ENCODE measurements at places on chromosomes 13 and 19.

DNA sequence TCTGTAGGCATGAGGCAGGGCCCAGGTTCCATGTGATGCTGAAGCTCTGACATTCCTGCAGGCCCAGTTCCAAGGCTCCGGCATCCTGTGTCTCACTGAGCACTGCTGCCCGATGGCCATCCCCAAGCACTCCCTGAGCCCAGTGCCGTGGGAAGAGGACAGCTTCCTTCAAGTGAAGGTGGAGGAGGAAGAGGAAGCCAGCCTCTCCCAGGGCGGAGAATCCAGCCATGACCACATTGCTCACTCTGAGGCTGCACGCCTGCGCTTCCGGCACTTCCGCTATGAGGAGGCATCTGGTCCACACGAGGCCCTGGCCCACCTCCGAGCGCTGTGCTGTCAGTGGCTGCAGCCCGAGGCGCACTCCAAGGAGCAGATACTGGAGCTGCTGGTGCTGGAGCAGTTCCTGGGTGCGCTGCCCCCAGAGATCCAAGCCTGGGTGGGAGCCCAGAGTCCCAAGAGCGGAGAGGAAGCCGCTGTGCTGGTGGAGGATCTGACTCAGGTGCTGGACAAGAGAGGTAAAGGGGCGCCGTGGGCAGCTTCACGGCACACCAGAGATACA is 8.0 kb downstream of the ZSCAN22 start:
- no peak for DNase-seq

GRCh38 chr13:60491531-60491930 is 94.5 kb downstream of the TDRD3 start:
- no peak for DNase-seq

DNA sequence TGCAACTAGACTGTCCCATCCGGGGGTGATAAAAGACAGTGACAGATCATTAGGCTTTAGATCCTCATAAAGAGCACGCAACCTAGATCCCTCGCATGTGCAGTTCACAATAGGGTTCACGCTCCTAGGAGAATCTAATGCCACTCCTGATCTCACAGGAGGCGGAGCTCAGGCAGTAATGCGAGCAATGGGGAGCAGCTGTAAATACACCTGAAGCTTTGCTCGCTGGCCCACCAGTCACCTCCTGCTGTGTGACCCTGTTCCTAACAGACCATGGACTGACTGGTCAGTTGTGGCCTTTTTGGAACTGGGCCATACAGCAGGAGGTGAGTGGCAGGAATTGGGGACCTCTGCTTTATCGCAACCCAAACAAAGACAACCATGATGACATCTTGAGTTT is 173.2 kb downstream of the DLEU7 start:
- no peak for DNase-seq

- DNase-seq: no peak
These were observed 120.2 kb downstream of the RXFP2 start for GRCh38 chr13:31859571-31859970.

- no peak for DNase-seq
These were observed 32.2 kb downstream of the SLAIN1 start for GRCh38 chr13:77729502-77730221.

DNA sequence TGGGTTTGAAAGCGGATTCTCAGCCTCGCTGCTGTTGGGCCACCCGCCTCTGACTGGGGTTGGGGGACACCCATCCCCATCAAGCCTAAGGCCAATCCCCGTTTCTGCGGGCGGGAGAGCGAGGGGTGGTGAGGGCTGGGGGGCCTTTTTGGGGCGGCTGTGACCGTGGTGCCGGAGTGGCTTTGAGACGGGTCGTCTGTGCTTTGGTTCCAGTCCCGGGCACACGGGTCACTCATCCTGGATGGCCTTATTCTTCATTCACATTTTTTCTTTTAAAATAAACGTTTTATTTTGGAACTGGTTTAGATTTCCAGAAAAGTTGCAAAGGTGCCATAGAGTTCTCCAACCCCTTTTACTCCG is 1.6 kb downstream of the ZNRF4 start:
- DNase-seq: no peak

GRCh38 chr19:27779954-27780353 is 1433.0 kb downstream of the UQCRFS1 start:
- no peak for DNase-seq

- DNase-seq: no peak
These were observed 20.8 kb upstream of the ZNF266 start for GRCh38 chr19:9456018-9456689.
